AG08396 (cell line): ENCODE measurements at places on chromosomes 4 and X.

DNA sequence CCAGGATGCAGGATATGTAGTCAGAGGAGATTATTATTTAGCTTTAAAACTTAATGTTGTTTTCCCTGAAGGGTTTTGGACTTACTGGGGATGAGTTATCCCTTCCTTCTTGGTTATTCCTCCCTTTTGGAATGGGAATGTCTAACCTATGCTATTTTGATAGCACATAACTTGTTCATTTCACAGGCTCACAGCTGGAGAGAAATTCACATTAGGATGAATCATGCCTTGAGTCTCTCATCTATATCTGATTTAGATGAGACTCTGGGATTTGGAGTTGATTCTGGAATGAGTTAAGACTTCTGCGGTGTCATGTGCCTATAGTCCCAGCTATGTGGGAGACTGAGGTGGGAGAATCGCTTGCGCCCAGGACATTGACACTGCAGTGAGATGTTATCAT is 81.1 kb downstream of the ATP11C start:
- no peak for DNase-seq

DNA sequence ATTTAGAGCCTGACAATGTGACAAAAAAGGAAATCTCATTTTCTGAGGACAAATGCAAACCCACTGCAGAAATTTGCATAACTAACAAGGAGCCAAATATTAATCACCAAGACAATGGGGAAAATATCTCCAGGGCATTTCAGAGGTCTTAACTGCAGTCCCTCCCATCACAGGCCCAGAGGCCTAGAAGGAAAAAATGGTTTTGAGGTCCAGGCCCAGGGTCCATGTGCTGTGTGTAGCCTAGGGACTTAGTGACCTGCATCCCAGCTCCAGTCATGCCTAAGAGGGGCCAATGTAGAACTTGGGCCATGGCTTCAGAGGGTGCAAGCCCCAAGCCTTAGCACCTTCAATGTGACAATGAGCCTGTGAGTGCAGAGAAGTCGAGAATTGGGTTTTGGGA is 44.2 kb downstream of the P2RY10 start:
- no peak for DNase-seq

DNA sequence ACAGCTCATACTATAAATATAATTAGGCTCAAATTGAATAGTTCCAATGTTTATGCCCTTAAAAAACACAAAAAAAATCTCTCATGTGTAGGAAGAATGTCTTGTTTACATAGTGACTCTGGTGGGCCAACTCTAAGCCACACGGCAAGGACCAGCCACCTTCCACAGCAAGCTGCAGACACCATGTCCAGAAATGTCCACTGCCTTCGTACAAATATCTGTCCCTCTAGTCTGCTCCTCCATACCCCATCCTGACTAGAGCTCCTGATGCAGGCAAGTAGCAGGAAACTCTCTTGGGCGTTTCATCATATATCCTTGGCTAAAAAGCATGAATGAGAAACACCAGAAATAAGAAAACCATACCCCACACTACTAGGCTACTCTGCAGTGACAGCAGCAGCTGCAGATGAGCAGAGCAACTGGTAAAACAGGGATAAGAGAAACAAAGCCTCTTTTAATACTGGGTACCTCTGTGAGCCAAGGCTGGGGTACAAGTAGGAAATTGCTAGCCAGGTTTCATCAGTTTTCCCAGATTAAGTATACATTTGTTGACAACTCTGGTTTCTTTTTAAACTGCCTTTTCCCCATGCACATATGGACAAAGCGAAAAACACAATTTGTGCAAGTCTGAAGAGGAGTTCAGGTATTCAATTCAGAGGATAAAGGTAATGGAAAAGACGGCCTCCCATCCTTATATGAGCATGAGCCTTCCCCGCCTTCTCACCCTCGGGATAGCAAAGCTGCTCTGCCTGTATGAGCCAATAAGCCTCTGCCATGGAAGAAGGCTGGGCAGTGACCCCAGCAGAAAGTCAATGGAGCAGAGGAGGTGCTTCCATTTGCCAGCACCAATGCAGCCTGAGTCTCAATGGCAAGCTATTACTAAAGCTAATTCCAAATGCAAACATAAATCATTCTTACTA is 245.4 kb downstream of the DCLK2 start:
- DNase-seq: no peak

GRCh38 chr4:120472447-120473131 is 405.9 kb upstream of the MAD2L1 start:
- no peak for DNase-seq

DNA sequence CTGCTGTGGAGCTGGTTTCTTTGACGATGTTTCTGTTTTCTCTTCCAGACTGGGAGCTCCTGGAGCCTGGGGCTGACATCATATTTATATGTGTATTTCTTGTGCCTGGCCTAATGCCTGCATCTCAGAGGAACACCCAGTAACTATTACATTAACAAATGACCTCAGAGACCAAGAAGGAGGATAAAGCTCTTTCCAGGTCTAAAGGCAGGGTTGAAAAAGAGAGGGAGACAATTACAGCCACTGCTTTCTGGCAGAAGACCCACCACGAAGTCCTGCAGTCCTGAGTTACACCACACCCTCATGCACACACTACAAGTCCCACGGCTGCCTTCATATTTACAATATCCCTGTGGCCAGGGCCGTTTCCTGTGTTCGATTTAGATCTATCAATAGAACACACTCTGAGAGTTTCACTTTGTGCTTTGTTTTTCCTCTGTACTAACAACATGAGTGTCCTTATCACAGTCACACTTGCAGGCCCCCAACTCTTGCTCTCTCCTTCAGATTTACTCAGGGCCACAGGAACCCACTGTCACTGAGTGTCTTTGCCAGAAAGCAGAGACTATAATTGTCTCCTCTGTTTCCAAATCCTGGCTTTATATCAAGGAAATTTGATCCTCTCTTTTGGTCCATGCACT is 535.5 kb downstream of the MID1IP1 start:
- DNase-seq: no peak

- DNase-seq: peak; percentile 12
Observed at GRCh38 chr4:71239365-71239764, 99.5 kb upstream of the SLC4A4 start.

GRCh38 chr4:126959056-126959745 is 673.6 kb upstream of the INTU start:
- no peak for DNase-seq

DNA sequence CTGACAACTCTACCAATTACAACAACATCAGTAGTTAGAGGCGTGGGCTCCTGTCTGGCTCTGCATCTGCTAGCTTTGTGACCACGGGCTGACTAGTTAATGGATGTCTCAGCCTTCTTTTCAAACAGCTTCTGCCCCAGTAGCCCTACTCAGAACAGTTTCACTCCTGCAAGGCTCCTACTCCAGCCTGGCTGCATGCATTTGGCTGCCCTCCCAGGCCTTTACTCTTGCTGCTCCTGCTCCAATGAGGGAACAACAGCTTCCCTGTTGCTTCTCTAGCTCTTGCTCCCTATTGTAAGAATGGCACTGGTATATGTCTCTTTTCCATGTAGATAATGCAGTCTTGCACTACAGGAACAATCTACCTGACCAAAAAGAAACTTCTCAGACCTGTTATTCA is 93.3 kb downstream of the TTC29 start:
- DNase-seq: no peak

GRCh38 chr4:152564336-152564735 is 28.4 kb upstream of the FBXW7 start:
- DNase-seq: no peak

DNA sequence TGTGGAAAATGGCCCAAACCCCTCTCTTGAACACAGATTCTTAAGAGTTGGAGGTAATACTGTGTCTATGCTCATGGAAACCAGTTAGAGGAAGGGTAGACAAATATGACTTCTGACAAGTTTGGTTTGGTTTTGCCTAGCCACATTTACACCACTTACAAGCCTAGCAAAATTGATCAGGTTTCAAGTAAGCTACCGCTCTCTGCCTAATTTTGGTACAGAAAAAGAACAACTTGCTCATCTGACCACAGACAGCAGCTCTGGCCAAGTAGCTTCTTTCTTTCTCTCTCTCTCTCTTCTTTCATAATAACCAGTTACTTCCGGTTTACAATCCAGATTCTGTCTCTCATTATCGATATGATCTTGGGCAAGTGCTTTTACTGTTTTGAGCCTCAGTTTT is 260.0 kb downstream of the GLUD2 start:
- no peak for DNase-seq

GRCh38 chr4:157095716-157096115 is 19.8 kb downstream of the GLRB start:
- no peak for DNase-seq

DNA sequence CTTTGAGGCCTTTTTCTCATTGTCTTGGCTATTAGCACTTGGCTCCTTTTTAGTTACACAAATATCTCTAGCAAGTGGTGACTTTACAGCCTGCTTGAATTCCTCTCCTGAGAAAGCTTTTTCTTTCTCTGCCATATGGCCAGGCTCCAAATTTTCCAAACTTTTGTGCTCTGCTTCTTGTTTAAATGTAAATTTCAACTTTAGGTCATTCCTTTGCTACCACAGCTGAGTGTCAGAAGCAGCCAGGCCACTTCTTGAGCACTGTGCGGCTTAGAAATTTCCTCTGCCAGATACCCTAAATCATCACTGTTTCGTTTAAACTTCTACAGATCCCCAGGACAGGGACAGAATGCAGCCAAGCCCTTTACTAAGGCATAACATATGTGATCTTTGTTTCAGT is 222.4 kb downstream of the FBXO8 start:
- no peak for DNase-seq

GRCh38 chrX:154432210-154432609 is 3.7 kb downstream of the ATP6AP1 start:
- DNase-seq: no peak

DNA sequence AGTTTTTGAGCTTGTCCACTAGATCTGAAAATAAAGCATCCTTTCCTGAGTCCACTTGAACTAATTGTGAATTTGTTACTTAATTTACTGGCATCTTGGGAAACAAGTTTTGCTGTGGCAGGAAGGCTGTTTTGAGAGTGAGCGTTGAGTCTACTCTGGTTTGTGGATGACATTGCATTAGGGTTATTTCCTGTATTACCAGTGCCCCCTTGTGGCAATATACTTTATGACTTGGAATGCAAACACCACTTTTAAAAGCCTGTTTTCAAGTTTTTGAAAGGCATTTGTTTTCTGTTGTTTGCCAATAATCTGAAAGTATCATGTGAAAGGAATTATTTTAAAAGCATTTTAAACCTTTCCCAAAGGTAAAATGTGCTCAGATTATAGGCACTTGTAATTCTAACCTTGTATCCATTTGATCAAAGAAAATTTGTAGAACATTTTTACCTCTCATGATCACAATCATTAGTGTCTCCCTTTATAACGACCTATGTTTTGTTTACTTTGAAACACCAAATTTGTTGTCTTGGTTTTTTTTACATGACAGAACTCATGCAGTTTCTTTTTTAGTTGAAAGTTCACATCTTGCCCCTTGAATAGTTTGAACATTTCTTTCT is 18.0 kb upstream of the CYP2U1 start:
- DNase-seq: peak; percentile 48

- DNase-seq: no peak
Observed at GRCh38 chr4:61583696-61584095, 383.6 kb downstream of the ADGRL3 start.

DNA sequence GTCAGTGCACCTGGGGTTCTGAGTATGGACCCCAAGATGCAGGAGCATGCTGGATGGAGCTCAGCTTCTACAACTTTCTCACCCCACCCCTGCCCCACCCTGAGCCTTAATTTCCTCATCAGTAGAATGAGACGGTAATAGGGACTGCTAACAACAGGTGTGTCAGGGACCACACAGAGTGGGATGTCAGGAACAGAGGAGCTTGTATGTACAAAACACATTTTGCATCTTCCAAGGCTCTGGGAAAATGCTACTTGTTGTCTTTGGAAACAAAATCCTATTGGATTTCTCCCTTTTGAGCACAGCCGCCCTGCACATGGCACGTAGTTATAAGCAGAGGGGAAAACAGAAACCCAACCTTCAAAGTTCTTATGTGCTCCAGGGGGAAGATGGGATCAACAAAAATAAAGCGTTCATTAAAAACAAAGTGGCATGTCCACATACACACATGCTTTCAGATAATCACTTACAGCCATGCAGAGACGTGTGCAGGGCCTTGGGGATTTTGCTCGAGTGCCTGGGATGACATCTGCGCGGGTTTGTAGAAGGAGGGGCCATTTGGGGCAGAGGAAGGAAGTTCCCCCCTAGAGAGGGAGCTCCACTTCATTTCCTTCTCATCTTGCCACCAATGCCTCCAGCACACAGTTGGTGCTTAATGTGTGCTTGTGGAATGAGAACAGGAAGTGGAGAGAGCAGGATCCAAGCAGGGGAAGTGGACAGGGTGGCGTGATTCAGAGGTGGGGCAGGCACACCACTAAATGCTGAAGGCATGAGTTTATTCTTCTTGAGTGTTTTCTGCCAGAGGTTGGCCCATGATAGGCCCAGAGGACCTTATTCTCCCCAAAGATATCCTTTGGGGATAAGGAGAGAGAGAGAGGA is 138.9 kb downstream of the SMIM20 start:
- no peak for DNase-seq

DNA sequence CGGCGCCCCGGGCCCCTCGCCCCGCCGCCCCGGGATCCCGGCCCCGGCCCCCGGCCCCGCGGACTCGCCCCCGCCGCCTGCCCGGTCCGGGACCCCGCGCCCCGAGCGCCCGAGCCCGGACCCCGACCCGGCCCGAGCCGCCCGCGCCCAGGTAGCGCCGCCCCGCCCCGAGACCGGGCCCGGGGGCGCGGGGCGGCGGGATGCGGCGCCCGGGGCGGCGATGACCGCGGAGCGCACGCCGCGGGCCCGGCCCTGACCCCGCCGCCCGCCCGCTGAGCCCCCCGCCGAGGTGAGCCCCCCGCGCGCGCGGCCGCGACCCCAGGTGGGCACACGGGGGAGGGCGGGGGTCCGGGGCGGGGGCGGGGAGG is 224 bp downstream of the FGFRL1 start:
- no peak for DNase-seq

- peak; percentile 16 for DNase-seq
Observed at GRCh38 chr4:173318648-173319211, 15.4 kb downstream of the HMGB2 start.

DNA sequence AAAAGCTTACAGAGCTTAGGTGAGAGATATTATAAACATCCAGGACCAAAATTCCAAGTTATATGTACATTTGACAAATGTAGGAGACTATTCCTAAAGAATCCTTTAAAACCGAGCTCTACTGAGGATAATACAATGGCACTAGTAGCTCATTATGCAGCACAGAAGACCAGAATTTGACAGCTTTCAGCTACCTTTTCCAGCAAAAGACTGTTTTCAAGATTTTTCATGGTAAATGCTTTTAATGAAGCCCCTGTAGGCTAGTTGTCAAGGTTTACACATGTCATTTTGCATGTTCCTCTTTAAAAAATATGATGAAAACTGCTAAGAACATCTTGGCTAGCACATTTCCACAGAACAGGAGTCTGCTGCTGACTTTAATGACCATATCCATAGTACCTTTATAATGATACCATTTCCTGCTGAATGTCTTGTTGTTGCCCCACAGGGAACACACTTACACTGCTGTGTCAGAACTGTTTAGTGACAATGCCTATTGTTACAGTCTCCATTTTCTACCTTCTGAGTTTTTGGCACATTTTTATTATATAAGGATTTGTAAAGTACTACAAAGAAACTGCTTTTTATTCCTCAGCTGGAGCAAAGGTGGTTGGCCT is 1382.3 kb downstream of the RAPGEF2 start:
- no peak for DNase-seq

- DNase-seq: no peak
Observed at GRCh38 chr4:63080934-63081333, 1328.3 kb downstream of the TECRL start.

- no peak for DNase-seq
Observed at GRCh38 chr4:48093991-48094416, 40.0 kb downstream of the TXK start.
